ENCODE measurements at places on chromosomes 5 and 9.
A peak's percentile ranks its signal among the peaks of the same experiment; 100 is the strongest.

- no peak for DNase-seq
These were observed 56.3 kb downstream of the DAB2IP start for GRCh38 chr9:121707477-121708424.

GRCh38 chr5:80569086-80569960, 757 bp downstream of the ANKRD34B start:
- no peak for DNase-seq

DNA sequence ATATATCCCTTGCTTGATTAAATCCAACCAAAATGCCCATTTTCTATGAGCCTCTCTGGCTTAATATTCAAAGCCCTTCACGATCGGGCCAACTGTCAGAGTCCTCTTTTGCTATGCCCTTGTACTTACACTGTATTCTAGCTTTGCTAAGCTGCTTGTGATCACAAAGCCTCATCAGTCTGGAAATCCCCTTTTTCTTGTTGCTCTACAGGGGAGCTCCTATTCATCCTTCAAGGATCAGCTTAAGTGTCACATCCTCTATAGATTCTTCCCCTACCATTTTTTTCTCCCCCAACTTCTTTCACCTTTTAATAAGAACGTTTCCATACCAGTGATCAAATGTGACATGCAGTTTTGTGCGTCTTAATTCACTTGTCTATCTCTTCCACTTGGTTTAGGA, 450.4 kb upstream of the CHD1 start:
- no peak for DNase-seq

- DNase-seq: no peak
These were observed 29.8 kb downstream of the NR4A3 start for GRCh38 chr9:99851500-99851822.

- peak; percentile 21 for DNase-seq
These were observed 529 bp downstream of the CSNK1A1 start for GRCh38 chr5:149550594-149551226.

DNA sequence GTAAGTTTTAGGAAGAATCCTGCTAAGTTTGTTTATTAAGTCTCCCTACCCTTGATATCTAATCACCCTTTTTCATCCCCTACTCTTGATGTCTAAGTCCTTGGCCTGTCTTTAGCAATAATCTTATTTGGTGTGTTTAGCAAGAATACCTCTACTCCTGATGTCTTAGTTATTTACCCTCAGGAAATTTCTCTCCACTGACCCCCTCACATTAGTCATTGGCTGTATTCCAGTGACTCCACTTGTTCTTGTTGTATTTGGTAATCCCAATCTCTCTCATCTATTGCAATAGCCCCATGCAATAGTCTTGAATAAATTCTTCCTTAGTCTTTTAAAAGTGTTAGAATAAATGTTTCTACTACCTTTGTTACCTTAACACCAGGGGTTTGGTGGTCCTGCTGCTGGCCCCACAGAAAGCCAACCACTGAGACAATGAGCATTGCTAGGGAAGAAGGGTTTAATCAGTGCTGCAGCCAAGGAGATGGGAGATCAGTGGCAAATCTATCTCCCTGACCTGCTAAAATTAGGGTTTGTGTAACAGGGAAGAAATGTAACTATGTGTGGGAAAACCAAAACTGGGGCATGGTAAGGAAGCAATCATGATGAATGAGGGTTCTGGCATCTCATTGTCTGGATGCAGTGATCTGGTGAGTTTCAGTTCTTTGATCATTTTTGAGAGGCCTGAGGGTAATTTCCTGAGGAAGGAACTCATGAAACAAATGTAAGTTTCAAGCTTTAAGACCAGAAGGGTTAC, 236.4 kb upstream of the DAB2 start:
- DNase-seq: no peak

GRCh38 chr5:41716382-41716781, 153.8 kb downstream of the OXCT1 start:
- no peak for DNase-seq

DNA sequence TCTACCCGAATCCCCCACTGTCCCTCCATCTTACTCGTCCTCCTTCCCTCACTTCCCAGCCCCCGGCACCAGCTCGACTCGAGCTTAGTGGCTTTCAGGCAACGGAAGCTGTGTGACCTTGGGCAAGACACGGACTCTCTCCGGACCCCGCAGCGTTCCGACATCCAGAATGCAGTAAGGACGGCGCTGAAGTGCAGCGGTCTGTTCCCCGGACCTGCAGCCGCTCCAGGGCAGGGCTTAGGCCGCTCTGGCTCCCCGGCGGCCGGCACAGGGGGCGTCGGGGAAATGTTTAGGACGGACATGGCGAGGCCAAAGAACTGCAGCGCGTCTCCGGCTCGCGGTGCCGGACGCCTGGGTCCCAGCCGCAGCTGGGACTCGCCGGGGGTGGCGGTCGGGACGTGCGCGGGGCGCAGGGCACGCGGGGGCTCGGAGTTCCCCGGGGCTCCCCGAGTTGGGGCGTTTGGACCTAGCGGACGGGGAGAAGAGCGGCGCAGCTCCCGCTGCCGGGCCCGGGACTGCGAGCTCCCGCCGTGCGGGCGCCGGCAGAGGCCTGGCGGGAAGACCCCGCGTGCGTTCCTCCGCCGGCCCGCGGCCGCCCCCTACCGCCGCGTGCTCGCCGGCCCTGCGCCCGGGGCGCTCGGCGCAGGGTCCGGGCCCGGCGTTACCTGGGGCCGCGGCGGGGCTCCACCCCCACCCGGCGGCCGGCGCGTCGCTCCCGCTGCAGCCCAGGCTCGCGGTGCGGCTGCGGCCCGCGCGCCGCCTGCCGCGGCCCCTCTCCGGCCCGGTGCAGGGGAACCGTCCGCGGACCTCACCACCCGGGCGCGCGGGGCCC, 5.6 kb upstream of the RNF44 start:
- no peak for DNase-seq

- no peak for DNase-seq
These were observed 122.6 kb downstream of the SAXO1 start for GRCh38 chr9:18910435-18910834.

DNA sequence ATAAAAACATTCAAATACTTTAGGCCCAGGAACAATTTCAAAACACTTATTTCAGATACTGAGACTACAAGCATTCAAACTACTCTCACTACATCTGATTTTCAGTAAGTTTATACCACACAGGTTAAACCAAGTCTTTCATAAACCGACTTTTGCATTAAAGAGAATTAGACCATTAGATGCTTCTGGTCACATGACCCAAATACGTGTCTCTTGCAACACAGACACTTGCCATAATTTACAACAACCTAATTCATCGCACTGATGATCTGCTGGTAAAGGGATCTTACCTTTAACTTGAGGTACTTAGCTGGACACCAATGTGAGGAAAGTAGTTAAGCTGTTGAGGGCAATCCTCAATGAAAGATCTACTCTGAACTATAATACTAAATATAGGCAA, 3.2 kb downstream of the HNRNPH1 start:
- DNase-seq: no peak

- DNase-seq: no peak
These were observed 32.6 kb downstream of the CDKN2A start for GRCh38 chr9:21961569-21961968.

- DNase-seq: no peak
These were observed 115.9 kb downstream of the RGS3 start for GRCh38 chr9:113579283-113580040.

GRCh38 chr9:1647776-1648175, 367.4 kb upstream of the SMARCA2 start:
- no peak for DNase-seq

GRCh38 chr9:114829574-114830440, 24.0 kb upstream of the TNFSF15 start:
- no peak for DNase-seq

DNA sequence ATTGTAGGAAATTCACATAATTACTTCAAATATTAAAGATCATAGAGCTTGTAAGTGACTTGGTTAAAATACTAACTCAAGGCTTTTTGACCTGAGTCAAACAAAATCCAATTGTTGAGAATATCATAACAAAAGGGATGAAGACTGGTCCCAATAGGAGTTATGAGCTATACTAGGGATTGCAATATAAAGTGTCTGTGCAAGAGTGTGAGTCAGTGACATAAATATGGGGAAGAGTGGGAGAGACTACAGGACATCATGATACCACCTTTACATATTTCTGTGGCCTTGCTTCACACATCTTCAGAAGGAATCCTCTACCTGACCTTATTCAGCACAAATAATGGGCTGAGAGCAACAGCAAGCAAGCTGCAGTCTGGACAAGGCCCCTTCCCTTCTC, 180.9 kb upstream of the SLC24A2 start:
- DNase-seq: no peak

- no peak for DNase-seq
These were observed 72.6 kb downstream of the ZNF354C start for GRCh38 chr5:179132586-179133355.
